ENCODE measurements at places on chromosomes 11 and 22.

- DNase-seq, result no peak
These were observed 16.6 kb upstream of the NTM start for GRCh38 chr11:131353766-131354165.

DNA sequence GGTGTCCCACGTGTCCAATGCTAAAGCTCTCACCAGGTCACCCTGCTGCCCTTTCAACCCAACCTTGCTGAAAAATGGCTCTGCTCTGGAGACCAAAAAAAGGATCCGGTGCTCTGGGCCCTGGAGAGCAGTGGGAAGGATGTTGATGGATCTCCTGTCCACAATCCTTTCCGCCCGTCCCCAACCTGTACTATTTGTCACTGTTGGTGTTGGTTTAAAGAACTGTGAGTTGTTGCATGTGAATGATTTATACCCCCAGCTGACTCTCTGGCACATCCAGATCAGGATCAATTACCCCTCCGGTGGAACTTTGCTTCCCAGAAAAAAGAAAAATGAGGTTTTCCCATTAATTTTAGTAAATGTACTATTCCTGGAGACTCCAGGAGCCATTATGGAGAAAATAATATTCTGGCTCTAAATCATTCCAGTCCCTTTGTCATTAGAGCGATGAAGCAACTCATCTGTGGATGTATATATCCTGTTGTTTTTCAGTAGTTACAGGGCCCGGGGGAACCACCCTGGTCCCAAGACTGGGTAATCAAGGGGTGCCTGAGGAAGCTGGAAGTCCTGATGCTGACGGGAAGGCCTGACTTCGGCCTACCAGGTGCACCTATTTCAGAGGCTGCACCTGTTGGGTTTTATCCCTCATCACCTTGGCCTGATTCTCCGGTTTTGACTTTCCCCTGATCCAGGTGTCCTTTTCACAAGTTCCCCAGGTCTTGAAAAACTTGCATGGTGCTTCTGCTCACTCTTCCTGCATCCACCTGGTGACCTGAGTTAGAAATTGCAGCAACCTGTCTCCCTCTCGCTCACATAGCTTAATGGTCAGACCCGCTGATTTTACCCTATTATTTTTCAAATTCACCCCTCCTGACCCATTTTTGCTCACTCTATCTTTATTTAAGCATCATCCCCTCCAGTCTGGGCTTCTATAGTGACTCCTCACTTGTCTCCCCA is 209.2 kb upstream of the SEZ6L start:
- no peak for DNase-seq

GRCh38 chr11:27212248-27212780 is 150.7 kb downstream of the CCDC34 start:
- DNase-seq, result no peak

DNA sequence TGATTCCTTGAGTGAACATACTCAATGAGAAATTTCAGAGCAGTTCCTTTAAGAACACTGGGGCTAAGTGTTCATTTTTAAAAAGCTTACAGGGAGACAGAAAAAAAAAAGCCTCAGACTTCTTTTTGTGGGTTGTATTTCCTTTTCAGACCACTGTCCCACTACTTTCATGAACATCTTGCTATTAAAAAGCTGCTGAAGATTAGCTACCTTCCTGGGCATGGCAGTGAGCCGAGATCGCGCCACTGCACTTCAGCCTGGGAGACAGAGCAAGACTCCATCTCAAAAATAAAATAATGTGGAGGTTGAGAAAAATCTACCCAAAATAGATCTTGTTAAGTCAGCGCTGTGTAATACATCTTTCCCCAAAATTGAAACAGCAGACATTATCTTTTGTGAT is 10.8 kb downstream of the TRAF6 start:
- no peak for DNase-seq

- no peak for DNase-seq
These were observed 120.0 kb upstream of the C11orf58 start for GRCh38 chr11:16618431-16618830.

GRCh38 chr11:47924184-47924691 is 56.1 kb upstream of the PTPRJ start:
- DNase-seq, result no peak

DNA sequence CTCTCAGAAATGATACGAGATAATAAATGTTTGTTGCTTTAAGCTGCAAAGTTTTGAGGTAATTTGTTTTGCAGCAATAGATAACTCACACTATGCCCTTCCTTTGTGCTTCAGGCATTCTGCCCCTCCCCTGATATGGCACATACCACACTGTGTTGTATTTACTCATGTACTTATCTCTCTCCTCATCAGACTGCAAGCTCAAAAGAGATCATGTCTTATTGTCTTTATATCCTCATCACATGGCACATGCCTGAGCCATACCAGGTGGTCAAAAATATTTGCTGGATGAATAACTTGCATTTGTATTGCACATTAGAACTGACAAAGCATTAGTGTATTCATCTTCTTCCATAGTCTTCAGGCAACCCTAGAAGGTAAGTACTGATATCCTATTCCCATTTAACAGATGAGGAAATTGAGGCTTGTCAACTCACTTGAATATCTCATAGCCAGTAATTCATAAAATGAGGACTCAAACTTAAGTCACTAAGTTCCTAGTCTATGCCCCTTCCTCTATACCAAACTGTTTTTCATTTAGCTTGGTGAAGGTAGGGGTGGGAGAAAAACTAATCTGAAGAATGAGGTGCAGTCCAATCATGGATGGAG is 83.9 kb upstream of the EED start:
- no peak for DNase-seq

DNA sequence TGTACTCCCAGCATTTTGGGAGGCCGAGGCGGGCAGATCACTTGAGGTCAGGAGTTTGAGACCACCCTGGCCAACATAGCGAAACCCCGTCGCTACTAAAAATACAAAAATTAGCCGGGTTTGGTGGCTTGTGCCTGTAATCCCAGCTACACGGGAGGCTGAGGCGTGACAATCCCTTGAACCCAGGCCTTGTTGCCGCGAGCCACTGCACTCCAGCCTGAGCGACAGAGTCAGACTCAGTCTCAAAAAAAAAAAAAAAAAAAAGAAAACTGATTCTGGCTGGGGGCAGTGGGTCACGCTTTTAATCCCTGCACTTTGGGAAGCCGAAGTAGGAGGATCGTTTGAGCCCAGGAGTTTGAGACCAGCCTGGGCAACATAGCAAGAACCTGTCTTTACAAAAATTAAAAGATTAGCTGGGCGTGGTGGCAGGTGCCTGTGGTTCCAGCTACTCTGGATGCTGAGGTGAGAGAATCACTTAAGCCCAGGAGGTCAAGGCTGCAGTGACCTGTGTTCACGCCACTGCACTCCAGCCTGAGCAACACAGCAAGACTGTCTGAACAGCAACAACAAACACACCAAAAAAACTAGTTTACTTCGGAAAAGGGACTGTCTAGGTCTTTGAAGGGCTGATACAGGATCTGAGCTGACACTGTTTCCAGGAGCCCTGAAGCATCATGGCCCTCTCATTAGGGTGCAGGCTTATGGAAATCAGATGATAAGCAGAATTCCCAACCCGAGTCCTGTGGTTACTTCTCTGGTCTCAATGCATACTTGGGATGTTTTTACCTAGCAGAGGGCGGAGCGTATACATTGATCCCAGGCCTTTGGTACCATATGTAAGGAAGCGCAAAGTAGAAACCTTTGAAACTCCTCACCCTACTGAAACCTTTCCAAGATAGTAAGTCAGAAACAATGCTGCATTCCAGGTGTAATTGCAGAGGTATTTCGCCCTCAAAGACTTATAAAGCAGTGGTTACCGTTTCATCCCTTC is 1.8 kb upstream of the CHKB start:
- no peak for DNase-seq

- no peak for DNase-seq
These were observed 2.5 kb downstream of the CHORDC1 start for GRCh38 chr11:90220391-90220790.

- DNase-seq, result no peak
These were observed 2.0 kb upstream of the FJX1 start for GRCh38 chr11:35615921-35616900.
